ENCODE measurements at places on chromosomes 3 and 15. TPM values are rescaled to one million over a fixed set of nuclear protein-coding genes. Genes with fewer than 3 reads are reported as not detected.

The MUSTN1 gene
- total RNA-seq = 24.1 TPM

DNA sequence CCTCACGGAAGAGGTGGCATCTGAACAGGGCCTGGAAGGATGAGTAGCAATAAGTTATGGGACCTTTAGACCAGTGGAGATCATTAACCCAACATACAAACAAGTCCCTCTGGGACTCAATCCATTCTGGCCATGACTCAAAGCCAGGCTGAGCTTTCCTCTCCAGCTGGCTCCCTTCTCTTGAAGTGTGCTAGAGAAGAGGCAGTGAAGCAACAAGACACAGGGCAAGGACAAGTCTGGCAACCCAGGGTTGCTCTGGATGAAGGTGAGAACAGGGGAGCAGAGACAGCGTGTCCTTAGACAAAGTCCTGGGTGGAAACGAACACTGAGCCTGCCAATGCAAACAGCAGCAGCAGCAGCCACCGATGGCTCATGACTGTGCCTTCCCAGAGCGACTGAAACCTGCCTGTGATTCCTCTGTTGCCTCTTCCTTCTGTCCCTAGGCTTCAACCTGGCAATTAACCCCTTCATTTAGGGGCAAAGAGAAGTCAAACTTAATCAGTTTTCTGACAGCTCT lies 86.8 kb downstream of the BDH1 start:
- peak; percentile 33 for DNase-seq

DNA sequence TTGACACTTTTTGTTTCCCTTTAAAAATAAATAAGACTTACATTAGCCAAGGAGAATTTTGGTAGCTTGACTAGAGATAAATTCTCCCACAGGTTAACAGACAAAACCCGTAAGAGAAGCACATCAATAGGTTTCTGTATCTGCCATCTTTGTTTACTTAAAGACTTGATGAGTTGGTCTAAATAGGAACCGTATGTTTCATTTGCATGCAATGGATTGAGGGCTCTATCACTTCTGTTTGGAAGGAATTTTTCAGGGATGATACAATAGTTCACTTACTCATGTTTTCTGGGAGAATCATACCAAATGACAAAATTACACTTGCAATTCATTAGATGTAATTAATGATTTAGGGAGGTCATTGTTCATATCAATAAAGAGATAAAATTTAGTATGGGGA lies 631.5 kb upstream of the NR2F2 start:
- DNase-seq = no peak

GRCh38 chr3:38255627-38256026 lies 10.0 kb upstream of the SLC22A13 start:
- DNase-seq = no peak

DNA sequence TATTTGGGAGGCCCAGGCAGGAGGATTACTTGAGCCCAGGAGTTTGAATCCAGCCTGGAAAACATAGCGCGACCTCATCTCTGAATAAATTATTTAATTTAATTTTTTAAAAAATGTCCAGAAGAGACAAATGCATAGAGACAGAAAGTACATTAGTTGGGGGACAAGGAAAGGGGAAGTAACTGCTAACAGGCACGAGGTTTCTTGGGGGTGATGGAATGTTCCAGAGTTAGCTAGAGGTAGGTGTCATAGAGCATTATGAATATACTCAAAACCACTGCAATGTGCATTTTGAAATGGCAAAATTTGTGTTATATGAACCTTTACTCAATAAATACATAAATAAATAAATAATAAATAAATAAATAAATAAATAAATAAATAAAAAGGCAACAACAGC lies 31.7 kb upstream of the CYP11A1 start:
- no peak for DNase-seq

The C15orf62 gene
- total RNA-seq = not detected

DNA sequence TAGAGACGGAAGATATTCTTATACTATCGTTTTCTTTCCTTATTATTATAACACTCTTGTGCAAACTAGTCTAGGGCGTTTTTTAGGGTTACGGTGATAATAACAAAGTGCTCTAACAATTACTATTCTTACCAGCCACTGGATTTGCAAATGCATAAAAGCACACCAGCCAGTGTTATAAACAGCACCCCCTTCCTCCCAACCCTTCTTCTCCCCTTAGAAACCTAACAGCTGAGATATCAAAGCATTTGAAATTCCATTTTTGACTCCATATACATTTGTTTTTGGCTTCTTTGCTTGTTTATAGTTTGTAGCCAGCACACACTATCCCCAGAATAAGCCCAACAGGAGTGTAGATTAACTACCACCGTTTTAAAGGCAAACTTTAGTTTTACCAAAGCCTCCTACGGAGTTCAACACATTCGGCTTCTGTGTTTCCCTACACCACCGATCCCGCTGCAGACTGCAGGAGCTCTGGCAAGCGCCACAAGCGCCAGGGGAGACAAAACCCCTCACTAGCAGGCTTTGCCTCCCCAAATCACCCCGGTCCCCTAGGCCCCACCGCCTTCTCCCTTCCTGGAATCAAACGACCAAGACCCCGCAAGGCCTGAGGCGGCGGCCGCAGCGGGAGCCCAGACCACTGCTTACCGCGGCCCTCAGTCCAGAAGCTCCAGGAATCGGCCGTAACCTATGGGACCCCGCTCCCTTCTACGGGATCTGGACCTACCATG lies 461 bp downstream of the COPB2 start:
- DNase-seq = peak; percentile 26

GRCh38 chr15:61173899-61174689 lies 55.0 kb downstream of the RORA start:
- no peak for DNase-seq

GRCh38 chr3:88311826-88312225 lies 162.1 kb downstream of the C3orf38 start:
- DNase-seq = no peak

DNA sequence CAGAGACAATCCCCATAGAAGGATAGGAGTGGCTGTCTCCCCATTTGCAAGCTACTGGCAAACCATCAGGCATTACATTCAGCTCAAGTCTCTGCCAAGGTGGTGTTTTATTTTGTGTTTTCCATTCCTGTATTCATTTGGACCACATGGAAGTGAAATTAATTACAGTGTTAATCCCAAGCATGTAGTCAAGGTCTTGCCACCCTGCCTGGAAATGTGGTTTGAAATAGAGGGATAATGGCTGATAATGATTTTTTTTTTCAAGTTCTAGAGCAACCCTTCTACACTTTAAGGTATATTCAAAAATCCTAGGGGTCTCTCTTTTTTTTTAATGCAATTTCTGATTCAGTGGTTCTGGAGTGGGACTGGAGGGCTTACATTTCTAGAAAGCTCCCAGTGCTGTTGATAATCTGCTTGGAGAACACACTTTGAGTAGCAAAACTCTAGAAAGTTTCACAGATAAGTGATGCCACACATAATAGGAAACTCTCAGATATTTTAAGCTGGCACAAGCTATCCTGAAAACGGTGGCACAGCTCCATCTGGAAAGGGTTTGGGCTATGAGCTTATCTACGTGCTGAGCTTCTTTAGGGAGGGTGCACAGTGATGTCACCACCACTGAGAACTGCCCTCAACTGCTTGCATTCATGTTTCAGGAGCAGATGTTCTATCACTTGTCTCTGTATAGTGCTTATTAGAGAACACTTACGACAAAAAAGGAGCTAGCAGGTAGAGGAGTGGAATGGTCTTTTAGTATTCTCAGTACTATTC lies 140.1 kb upstream of the IL12A start:
- no peak for DNase-seq

GRCh38 chr15:78192826-78193594 lies 41.4 kb downstream of the ACSBG1 start:
- no peak for DNase-seq

DNA sequence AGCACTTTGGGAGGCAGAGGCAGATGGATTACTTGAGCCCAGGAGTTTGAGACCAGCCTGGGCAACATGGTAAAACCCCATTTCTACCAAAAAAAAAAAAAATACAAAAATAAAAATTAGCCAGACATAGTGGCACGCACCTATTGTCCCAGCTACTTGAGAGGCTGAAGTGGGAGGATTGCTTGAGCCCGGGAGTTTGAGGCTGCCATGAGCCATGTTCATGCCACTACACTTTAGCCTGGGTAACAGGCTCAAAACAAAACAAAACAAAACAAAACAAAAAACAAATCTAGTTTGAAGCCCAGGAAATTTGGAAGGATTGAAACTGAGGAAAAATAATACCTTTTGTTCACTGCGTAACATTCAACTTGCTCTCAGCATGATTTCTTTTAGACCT lies 16.6 kb downstream of the TMOD3 start:
- no peak for DNase-seq

DNA sequence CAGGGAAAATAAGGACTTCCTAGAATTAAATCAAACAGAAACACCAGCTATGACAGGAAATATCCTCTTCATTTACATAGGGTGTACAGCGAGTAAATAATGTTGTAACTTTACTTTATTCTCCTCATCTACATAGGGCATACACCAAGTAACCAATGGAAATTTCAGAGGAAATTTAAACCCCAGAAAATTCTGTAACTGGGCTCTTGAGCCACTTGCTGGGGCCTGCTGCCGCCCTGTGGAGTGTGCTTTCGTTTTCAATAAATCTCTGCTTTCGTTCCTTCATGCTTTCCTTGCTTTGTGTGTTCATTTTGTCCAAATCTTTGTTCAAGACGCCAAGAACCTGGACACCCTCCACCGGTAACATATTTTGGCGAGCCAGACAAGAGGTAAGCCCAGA lies 990.4 kb upstream of the CADM2 start:
- DNase-seq = no peak

- no peak for DNase-seq
Measured at GRCh38 chr15:56969265-56969895, 50.9 kb downstream of the TCF12 start.

The EIF5A2 gene
- total RNA-seq = 7.2 TPM

The NMNAT3 gene
- total RNA-seq = 5.8 TPM

DNA sequence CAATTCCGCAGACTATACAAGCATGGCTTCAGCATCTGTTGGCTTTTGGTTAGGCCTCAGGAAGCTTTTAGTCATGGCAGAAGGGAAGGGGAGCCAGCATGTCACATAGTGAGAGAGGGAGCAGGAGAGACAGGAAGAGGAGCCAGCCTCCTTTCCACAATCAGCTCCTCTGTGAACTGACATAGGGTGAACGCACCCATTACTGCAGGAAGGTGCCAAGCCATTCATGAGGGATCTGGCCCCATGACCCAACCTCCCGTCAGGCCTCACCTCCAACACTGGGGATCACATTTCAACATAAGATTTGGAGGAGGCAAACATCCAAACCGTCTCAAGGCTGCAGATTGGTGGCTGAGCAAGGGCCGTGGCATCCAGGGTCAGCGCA lies 106.3 kb downstream of the LRRK1 start:
- no peak for DNase-seq

- DNase-seq = no peak
Measured at GRCh38 chr3:154217671-154218070, 96.5 kb downstream of the ARHGEF26 start.

GRCh38 chr3:149494022-149494758 lies 19.7 kb downstream of the TM4SF4 start:
- peak; percentile 87 for DNase-seq

The SMCO1 gene
- not detected for total RNA-seq

The GATA2 gene
- total RNA-seq = 9.1 TPM

DNA sequence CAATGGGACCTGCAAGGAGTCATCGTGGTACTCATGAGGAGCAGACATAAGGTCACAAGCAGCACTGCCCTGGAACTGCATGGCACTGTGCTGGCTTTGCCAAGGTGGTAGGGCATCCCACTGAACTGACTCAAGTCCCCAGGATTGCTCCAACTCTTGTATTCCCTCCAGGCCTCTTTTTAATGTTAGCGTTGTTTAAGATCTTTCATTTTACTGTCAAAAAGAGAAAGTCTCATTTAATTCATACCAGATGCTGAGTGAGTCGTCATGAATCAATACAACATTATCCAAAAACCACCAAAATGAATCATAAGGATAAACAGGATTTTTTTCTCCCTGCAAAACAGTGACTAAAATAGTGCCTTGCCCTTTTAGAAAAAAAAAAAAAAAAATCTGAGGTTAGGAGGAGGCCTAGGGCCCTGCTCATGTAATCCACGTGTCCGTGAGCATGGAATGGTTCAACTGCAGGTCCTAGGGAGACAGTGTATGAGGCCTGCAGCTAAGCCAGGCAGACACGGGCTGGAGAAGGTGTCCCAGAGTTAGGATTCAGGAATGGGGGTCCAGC lies 36.7 kb upstream of the BLM start:
- DNase-seq = no peak

GRCh38 chr15:80179935-80180334 lies 27.1 kb downstream of the FAH start:
- no peak for DNase-seq

DNA sequence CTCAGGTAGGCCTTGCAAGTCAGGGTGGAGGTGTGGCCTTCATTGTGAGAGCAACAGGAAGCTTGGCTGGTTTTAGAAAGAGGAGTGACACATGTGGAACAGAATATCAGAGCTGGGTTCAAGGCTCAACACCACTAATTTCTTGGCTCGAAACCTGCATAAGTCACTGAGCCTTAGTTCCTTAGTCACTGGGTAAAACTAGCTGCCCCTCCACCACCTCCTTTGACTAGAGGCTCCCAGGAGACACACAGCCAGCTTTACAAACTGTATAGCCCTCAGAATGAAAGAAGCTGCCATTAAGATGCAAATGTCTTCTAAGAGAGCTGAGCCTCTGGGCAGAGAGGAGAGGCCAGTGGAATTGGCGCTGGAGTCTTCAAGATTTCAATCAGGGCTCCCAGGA lies 67.7 kb downstream of the CERS3 start:
- DNase-seq = no peak

The ILDR1 gene
- total RNA-seq = under 0.01 TPM

The TRIM59 gene
- 1.3 TPM for total RNA-seq

The PLSCR4 gene
- total RNA-seq = 43.2 TPM

The ESYT3 gene
- total RNA-seq = 7.1 TPM

DNA sequence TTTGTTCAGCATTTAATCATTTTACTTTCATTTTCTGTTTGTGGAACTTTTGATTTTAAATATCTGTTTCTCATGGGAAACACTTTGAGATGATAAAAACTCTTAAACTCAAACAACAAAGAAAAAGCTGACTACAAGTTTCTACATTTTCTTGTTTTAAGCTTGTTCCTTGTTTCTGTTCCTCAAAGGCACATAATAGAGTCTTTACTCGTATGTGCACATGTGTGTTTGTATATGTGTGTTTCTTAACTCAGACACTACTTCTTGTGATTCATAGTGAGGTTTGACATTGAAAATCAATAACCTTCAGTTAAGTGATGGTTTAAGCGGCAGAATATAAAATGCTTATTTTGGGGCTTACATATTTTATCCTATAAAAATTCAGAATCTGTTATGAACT lies 786.7 kb upstream of the EPHA6 start:
- no peak for DNase-seq

GRCh38 chr3:68819361-68819760 lies 113.0 kb downstream of the TAFA4 start:
- no peak for DNase-seq

DNA sequence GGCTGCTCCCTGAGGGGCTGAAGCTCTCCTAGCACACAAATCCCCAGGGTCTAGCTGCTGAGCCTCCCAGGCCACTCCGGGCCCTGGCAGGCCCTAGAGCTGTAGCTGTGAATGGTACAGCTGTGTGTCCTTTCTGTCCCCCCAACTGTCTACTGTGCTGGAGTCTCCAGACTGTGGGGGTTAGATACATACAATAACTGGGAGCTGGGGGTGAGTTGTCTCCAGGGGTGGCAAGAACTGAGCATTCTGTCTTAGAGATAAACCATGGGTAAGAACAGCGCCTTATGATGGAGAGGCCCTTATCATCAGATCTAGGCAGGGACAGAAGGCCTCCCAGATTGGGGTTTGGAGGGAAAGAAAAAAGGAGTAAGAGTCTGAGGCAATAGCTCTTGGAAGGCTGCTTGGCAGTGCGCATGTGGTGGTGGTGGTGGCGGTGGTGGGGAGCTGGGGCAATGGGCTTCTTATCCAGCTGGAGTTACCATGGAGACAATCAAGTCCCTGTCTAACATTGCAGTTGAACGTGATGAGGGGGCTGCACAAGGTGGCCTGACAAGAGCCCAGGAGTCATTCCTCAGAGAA lies 3.6 kb downstream of the CYB561D2 start:
- DNase-seq = no peak
